CD8-positive, alpha-beta T cell (primary cell): ENCODE measurements at places on chromosomes 4 and X.

GRCh38 chrX:27380163-27380845, 82.8 kb downstream of the PPP4R3C start:
- no peak for DNase-seq

DNA sequence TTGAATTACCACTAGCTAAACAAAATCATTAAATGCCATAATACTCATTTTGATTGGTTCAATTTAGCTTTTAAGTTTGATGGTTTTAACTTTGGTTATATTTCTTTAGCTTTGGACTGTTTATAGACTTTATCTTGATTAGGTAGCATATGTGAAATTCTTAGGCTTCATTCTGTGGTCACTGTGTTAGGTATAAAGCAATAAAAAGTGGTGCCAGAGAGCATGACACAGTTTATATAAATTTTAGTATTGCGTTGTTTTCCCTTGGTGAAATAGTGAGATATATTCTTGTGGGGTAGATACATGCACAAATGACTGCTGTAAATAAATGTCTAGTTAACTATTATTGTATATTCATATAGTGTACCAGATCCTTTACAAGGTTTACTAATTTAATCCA, 474.2 kb upstream of the GRID2 start:
- DNase-seq, result no peak

DNA sequence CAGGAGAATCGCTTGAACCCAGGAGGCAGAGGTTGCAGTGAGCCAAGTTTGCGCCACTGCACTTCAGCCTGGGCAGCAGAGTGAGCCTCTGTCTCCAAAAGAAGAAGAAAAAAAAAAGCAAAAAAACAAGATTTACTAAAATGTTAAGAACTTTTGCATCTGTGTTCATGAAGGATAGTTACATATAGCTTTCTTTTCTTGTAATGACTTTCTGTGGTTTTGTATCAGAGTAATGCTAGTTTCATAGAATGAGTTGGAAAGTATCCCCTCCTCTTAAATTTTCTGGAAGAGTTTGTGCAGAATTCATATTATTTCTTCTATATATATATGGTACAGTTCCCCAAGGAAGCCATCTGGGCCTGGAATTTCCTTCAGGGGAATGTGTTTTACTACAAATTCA, 17.0 kb upstream of the GRIPAP1 start:
- DNase-seq, result no peak

GRCh38 chr4:175705407-175705806, 106.7 kb downstream of the GPM6A start:
- DNase-seq, result no peak

- no peak for DNase-seq
Observed at GRCh38 chr4:8050555-8051206, 107.9 kb downstream of the ABLIM2 start.
